ENCODE measurements at places on chromosomes 16 and 17. TPM values are rescaled to one million over a fixed set of nuclear protein-coding genes. Genes with fewer than 3 reads are reported as not detected.

The CCL8 gene
- not detected for total RNA-seq

The PRDM7 gene
- not detected for total RNA-seq

The TP53TG3C gene
- total RNA-seq, result not detected

The UBB gene
- 1,454 TPM for total RNA-seq

The OSGIN1 gene
- 1.7 TPM for total RNA-seq

Measured in tracheal epithelial cell (primary cell).